Activated naive CD4-positive, alpha-beta T cell treated with Interleukin-2 at 50 U/mL for 16 hours (primary cell): ENCODE measurements at places on chromosomes 3 and 15.

GRCh38 chr15:67820992-67821783, 4.1 kb upstream of the SKOR1 start:
- no peak for DNase-seq

- no peak for DNase-seq
These were observed 81.2 kb downstream of the TLE3 start for GRCh38 chr15:70016511-70016994.

DNA sequence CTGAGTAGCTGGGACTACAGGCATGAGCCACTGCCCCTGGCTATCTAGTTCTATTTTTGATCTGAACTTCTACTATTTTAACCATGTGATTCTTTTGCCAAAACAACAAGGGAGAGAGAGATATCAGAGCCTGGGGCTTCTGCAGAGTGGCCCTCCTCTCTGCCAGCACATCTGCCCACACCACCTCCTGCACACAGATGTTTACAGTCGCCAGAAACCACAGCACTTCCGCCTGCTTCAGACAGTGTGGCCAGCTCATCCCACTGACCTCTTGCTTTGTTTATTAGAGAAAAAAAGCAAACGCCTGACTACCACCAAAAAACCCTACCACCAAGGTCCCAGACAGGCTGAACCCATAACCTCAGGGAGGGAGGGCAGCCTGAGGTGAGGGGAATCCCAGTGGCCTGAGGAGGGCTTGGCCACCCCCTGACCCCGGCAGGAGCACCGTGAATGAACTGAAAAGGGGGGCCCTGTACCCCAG, 85.9 kb upstream of the ABHD2 start:
- DNase-seq: no peak

- no peak for DNase-seq
These were observed 49.9 kb downstream of the TRPM1 start for GRCh38 chr15:31051496-31052080.

- DNase-seq: no peak
These were observed 120.1 kb downstream of the GREM1 start for GRCh38 chr15:32837935-32838334.

GRCh38 chr3:28947061-28947460, 333.8 kb upstream of the RBMS3 start:
- DNase-seq: no peak

GRCh38 chr3:114068336-114068735, 11.8 kb downstream of the QTRT2 start:
- DNase-seq: no peak

DNA sequence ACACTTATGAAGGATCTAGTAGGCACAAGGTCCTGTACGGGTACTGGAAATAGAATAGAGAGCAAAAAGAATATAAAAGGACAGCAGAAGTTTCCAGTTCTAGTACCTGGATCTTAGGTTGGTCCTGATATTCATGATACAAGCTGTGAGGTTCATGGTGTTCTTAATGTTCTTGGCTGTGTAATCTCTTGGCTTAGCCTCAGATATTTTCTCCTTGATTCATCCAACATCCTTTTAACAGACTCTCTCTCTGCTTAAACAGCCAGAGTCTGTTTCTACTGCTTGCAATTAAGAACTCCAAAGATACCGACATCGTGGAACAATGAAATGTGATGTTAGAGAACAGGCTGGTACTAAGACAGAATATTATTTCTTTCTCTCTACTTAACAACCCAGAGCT, 49.9 kb downstream of the CNTN3 start:
- DNase-seq: no peak

DNA sequence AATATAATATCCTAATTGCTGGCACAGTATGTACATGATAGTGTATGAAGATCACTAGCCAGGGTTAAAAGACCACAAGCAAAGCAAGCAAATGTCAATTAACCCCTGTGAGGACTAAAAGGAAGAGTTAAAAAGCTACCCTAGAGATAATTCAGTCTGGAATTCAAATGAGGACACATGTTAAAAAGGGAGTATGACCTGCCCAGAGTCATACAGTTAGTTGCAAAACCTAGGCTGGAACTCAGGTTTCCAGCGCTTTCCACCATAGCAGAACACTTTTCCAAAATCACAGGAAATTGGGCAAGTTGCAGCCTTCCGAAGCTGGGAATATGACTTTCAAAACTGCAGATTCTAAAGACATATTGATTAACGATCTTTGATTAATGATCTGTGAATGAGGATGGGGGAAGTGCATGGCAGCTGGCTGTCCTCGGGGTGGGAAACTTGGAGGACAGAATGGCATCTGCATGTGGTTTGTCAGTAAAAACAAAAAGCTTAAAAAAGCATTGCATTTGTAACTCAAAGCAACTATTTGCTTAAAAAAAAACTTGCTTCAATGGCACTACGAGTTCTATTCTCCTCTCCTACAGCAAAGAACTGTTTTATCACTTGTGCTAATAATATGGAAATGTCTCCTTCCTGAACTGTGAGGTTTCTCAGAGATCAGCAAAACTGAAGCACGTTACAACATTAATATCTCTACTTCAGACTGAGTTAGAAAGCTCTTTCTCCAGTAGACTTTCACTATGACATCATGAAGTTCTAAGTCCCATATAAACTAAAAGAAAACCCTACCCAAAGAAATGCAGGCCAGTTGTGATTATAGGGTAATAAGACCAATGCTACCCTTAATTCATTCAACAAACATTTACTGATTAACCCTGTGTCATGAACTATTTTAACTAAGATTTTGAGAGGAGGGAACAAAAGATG, 46.2 kb downstream of the IGSF11 start:
- DNase-seq: no peak
